ENCODE measurements at places on chromosomes 7 and 10.

- DNase-seq, result no peak
These were observed 86.2 kb upstream of the CACUL1 start for GRCh38 chr10:118840776-118841468.

DNA sequence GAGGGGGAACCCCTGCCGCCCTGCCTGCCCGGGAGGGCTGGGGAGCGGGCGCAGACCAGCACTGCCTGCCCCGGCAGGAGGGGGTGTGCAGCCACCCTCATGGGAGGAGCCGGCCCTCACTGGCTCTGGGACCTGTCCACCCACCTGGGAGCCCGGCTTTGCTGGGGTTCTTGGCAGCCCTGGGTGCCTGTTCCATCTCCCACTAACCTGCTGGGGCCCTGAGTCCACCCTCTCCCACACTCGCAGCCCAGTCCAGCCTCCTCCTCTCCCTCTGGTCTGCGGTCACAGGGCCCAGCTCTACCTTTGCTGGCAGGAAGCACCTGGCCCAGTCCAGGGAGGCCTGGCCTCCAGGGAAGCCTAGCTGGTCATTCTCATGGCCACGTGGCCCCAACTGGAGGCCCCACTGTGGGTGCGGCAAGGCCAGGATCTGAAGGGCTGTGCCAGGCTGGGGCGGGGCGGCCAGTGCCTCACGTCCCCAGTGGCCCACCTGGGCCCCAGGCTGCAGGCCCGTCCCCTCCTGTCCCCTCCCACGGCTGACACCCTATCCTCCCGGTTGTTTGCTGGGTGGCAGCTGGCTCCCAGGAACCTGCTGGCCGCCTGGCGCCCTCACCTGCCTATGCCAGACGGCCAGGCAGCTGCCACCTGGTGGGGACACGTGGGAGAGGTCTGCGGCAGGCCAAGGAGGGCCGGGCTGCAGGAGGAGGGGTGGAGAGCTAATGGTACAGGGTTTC, at the start of gene TMEM184A:
TMEM184A (minus strand) TSS at position 393 of the 731 bp plus-strand sequence. CDS start 721 bp downstream, outside the sequence.
- DNase-seq, result no peak

GRCh38 chr10:31190488-31190887, 128.5 kb upstream of the ZEB1 start:
- DNase-seq, result no peak

GRCh38 chr10:113019692-113020474, 69.8 kb downstream of the TCF7L2 start:
- DNase-seq, result no peak

- no peak for DNase-seq
These were observed 37.1 kb downstream of the COL26A1 start for GRCh38 chr7:101399759-101400158.

DNA sequence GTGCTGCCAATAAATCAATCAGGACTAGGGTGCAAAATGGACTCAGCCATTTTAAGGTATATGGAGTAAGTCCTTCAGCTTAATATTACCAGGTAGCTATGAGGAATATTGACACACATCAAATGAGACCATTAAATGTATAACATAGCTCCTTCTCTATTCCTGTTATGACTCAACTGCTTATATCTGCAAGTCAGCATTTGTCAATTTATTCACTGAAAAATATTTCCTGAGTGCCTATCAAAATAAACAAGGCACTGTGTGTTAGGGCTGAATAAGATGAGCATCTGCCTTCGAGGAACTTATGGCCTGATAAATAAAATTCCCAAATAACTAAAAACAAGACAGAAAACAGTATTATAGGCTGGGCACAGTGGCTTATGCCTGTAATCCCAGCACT, 113.8 kb downstream of the CDK6 start:
- no peak for DNase-seq

DNA sequence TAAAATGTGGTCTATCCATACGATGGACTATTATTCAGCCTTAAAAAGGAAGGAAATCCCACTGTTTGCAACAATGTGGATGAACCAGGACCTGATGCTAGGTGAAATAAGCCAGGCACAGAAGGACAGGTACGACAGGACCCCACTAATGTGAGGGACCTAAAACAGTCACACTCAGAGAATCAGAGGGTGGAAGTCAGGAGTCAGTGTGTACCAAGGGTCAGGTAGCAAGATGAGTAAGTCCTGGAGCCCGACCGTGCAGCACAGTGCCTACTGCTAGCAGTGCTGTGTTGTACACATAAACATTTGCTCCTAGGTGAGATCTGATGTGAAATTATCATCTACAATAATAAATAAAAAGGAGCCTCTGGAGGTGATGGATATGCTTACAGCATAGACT, 322.3 kb downstream of the GLRX3 start:
- DNase-seq, result no peak

DNA sequence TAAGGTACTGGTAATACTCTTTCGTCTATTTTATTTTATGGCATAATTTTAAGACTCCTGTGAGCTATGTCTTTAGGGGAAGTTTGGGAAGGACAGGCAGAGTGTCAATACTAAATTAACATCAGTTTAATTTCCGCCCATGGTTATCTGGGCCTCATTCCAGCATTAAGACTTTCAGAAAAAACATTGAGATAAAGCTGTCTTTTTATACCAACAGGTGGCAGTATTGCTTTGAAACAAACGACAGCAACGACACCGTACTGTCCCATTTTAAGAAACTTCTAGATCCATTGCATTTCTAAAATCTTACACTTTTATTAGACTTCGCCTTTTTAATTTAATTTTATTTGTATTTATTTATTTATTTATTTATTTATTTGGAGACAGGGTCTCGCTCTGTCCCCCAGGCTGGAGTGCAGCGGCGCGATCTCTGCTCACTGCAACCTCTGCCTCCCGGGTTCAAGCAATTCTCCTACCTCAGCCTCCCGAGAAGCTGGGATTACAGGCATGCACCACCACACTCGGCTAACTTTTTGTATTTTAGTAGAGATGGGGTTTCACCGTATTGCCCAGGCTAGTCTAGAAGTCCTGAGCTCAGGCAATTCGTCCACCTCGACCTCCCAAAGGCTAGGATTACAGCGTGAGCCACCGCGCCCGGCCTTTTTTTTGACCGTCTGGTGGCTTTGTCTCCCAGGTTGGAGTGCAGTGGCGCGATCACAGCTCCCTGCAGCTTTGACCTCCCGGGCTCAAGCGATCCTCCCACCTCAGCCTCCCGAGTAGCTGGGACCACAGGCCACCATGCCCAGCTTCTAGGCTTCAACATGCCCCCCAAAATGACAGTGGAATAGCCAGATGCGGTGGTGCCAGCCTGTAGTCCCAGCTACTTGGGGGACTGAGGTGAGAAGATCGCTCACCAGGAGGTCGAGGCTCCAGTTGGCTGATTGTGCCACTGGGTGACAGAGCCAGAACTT, 78.7 kb upstream of the C1GALT1 start:
- DNase-seq, result no peak

Measured in stimulated activated CD4-positive, alpha-beta T cell treated with anti-CD3 and anti-CD28 coated beads, Interleukin-1b, Interleukin-23, amount 100 ng/mL, for 1 hour (primary cell).